Suppressor macrophage treated with lipopolysaccharide for 1 hour (primary cell): ENCODE measurements at places on chromosomes 7 and 10.
A peak's percentile ranks its signal among the peaks of the same experiment; 100 is the strongest.

DNA sequence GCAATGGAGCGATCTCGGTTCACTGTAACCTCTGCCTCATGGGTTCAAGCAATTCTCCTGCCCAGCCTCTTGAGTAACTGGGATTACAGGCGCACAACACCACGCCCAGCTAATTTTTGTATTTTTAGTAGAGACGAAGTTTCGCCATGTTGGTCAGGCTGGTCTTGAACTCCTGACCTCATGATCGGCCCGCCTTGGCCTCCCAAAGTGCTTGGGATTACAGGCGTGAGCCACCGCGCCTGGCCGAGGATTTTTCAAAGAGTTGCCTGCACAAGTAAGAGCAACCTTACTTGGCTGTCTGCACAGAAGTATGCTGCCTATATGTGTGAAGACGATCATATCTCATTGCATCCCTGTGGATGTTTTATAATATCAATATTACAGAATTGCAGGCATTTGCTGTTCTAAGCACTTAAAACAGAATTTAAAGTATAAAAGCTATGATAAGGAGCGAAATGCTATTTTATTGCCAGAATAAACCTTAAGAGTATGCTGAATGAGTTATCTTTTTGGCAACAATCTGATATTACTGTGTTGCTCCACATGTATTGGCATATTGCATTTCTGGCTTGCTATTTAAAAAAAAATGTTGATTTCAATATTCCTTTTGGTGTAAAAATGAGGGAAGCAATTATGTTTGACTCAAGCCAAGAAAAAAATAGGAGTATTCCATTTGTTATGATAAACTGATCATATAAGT is 379.4 kb upstream of the SEMA3D start:
- no peak for DNase-seq

DNA sequence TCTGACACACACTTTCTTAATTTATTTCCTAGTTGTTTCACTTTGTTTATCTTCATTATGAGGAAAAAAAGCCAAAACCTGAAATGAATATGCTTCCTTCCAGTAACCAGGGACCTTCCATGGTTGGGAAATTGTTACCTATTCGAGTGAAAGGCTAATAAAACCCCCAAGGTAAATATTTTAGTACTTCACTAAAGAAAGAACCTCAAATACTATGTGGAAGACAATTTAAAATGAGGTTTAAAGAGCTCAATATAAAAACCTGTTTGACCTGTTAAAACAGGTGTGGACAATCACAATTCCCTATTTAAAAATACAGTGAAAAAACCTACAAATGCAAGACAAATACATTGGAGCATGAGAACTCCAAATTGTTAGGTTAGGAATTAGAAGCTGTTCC is 192.6 kb downstream of the CFTR start:
- no peak for DNase-seq

GRCh38 chr7:98252425-98253054 is 508 bp upstream of the TECPR1 start:
- DNase-seq, result no peak

DNA sequence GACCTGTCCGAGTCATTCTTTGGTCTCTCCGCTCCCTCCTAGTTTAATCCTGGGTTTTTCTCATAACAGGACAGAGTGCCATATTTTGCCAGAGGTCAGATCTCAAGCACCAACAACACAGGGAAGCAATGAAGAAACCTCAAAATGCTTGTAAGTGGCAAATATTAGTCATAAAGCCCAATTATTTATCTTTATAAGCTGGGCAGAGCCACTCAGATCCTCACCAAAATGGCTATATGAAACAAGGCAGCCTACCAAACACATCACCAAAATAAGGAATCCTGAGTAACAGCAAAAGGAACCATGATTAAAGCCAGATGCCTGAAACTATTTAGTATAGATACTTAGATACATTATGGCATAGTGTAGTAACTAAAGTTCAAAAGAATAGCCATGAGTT is 4.7 kb downstream of the ECD start:
- no peak for DNase-seq

GRCh38 chr10:48740015-48740707 is 55.5 kb downstream of the WDFY4 start:
- no peak for DNase-seq

DNA sequence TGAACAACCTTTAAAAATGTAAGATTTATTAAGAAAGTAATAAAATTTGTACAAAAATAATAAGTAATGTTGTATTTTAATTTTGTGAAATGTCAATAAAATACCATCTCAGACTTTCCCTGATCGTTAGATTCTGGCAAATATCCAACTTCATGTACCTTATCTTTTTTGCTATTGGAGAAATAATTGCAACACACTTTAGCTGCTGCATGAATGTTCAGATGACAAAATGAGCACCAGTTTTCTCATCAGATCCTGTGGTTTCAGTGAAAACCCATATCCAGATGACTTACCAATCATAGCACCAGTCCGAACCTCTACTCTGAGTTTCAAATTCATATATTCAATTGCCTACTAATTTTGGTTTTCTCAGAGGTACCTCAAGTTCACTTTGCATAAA is 69.9 kb downstream of the CASD1 start:
- DNase-seq, result no peak

GRCh38 chr7:113831556-113831955 is 87.3 kb downstream of the PPP1R3A start:
- no peak for DNase-seq

- DNase-seq, result no peak
Measured at GRCh38 chr7:152735443-152736004, 24.0 kb upstream of the ACTR3B start.

GRCh38 chr10:92847202-92847864 is 987 bp upstream of the EXOC6 start:
- DNase-seq, result peak; percentile 60

DNA sequence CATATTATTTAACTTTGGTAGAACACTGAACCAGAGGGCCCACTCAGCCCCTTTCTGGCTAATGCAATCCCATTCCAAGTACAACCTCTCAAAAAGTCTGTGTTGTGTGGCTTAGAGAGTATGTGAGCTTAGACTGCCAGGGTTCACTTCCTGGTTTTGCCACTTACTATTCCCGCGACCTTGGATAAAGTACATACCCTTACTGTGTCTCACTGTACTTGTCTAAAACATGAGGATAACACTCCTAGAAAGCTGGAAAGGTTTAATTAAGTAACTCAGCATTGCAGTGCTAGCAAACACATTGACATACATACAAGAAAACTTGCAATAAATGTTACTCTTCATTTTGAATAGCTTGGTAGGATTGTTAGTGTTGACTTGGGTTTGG is 215.8 kb downstream of the CHCHD3 start:
- no peak for DNase-seq

DNA sequence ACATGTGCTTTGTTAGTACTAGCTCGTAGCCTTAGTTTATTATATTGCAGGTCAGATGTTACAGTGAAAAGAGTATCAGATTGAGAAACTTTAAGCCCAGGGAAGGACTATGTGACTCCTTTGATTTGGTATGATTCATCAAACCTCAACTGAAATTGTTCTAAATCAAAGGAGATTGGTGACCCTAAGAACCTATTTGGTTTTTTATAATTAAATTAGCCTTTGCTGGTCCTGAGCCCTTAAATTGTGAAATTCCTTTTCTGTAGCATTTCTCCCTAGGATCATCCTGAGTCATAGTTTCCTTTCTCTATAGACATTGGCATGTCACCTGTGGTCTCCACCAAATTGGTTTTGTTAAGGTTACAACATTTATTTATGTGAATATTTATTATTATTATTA is 89.7 kb downstream of the POLR1F start:
- DNase-seq, result no peak

DNA sequence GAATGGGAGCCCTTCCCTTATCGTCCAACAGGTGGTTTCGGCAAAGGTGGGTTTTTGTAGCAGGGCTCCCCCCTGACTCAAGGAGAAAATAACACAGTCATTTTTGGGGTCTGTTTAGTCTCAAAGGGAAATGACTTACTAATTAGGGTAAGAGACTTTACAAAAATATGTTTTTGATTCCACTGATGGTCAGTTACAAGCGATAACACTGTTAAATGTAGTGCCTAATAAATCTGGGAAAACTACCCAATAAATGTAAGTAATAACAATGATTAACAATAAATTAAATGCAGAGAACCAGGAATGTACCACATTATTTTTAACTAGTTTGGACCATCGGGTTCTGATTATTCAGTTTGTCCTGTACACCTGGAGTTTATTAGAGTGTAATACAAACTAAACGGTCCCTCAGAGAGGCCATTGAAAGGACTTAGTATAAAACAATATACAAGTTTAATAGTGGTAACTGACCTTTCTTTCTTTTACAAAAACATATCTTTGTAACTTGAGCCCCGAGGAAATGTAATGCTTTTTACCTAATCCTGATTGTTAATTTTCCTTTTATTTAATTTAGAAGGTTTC is 216.2 kb upstream of the HABP2 start:
- DNase-seq, result no peak

DNA sequence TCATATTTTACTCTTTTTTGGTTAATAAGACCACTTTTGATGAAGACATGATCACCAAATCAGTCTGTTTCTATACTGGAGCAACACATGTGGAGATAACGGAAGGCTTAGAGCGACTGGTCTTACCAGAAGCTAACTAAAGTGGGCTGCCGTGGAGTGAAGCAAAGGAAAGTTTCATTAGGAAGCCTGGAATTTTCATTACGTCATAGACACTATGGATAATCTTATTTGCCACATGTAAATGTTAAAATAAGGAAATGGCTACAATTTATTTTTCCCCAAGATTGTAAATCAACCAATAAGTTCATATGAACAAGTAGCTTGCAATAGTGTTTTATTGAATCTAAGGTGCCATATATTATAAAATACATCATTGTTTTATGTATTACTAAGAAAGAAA is 185.4 kb downstream of the PHTF2 start:
- no peak for DNase-seq

GRCh38 chr10:114615600-114616007 is 42.5 kb downstream of the ABLIM1 start:
- no peak for DNase-seq

GRCh38 chr7:37013771-37014170 is 289.5 kb upstream of the AOAH start:
- no peak for DNase-seq

GRCh38 chr7:118845791-118846190 is 621.3 kb downstream of the ANKRD7 start:
- no peak for DNase-seq

DNA sequence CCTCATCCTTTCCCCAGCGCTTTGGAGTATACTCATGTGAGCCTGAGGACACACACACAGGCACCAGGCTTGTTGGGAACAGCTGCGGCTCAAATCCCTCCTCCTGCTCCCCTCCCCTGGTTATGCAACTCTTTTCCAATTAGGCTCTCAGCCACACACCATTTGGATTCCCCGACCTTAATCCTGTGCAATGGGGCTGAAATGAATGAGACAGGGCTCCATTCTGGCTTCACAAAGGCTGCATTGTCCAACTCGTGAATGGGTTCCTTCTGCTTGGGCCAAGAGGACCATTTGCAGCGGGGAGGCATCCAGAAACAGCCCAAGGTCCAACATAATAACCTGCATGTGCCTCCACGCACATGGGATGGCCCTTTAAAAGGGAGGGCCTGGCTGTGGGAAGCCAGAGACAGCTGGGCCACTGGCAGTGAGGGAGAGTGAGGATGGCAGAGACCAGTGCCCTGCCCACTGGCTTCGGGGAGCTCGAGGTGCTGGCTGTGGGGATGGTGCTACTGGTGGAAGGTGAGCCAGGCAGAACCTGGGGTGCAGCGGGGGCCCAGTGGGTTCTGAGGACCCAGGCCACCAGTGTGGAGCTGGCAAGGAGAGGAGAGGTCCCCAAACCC is at the start of gene RGR:
Gene RGR, plus strand, starts transcription at position 403 of the 620 bp plus-strand sequence. Its CDS starts 38 bp downstream, at position 441.
- no peak for DNase-seq
